Immature natural killer cell (primary cell): ENCODE measurements at places on chromosomes 6 and 20. TPM values are rescaled to one million over a fixed set of nuclear protein-coding genes. Genes with fewer than 3 reads are reported as not detected.

NDRG3 gene
- 44.9 TPM for polyA plus RNA-seq

DNA sequence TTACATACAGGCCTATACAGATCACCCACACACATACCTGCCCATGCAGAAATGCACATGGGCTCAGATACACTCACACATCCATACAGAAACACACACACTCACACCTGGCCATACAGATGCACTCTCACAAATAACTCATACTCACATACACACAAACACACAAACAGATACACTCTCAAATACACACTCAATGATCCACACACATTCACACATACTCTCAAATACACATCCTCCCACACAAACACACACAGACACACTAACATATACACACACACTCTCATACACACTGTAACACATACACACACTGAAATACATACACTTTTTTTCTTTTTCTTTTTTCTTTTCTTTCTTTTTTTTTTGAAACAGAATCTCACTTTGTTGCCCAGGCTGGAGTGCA lies 90.7 kb downstream of the CDH22 start:
- H3K27ac ChIP-seq = no peak overlapping the region
- no peaks in the 10 kb centered on the region for H3K36me3 ChIP-seq
- DNase-seq = no peak
- no peaks in the 10 kb centered on the region for H3K4me1 ChIP-seq
- peaks cover under 1% of the 10 kb centered on the region for H3K27me3 ChIP-seq

MEI4 gene
- not detected for polyA plus RNA-seq

- H3K27ac ChIP-seq = no peak overlapping the region
- H3K36me3 ChIP-seq = peaks cover 68% of the 10 kb centered on the region
- H3K27me3 ChIP-seq = no peaks in the 10 kb centered on the region
- no peaks in the 10 kb centered on the region for H3K4me1 ChIP-seq
- DNase-seq = no peak
These were observed 29.6 kb upstream of the CRIP3 start for GRCh38 chr6:43338243-43338642.

SLC22A1 gene
- polyA plus RNA-seq = 2.1 TPM

GNMT gene
- 0.55 TPM for polyA plus RNA-seq

OXT gene
- polyA plus RNA-seq = not detected

DNA sequence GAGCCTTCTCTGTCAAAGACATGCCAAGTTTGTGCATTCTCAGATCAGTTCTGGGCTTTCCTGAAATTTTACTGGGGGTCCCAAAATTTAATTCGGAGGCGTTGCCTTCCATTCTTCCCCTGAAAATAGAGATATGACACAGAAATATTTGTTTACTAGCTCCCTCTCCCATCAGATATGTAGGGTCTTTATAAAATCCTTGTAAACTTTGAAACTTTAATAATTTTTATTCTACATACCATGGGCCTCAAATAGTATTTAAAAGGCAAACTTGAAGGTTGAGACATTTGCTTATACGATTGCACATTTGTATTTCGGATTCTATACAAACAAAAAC lies 54.6 kb downstream of the IL20RA start:
- H3K4me1 ChIP-seq = no peaks in the 10 kb centered on the region
- H3K27ac ChIP-seq = no peak overlapping the region
- no peak overlapping the region for H3K4me3 ChIP-seq
- H3K27me3 ChIP-seq = peaks cover 44% of the 10 kb centered on the region
- H3K36me3 ChIP-seq = no peaks in the 10 kb centered on the region

EDN3 gene
- polyA plus RNA-seq = not detected

GRCh38 chr6:107841275-107841670 lies 17.2 kb upstream of the SCML4 start:
- H3K27me3 ChIP-seq = peaks cover 1% of the 10 kb centered on the region
- H3K27ac ChIP-seq = no peak overlapping the region
- H3K4me3 ChIP-seq = no peak overlapping the region

BEND6 gene
- 0.29 TPM for polyA plus RNA-seq

DNA sequence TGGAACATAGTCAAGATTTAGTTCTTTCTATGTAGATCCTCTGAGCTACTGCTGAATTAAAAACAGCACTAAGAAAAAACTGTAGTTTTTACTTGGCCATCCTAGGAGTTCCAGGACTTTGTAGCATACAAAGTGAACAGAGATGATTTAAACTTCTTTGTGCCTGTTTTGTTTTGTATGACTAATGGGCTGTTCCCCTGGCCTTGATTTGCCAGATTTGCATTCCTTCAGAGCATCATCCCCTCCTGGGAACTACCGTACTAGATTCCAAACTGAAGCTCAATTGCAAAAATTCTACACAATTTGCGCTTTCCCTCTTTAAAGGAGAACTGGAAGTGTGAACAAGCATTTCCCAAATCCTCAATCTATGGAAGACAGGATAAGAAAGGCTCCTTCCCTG lies 23.1 kb downstream of the ACOT13 start:
- H3K4me3 ChIP-seq = no peak overlapping the region
- no peak for DNase-seq
- no peaks in the 10 kb centered on the region for H3K4me1 ChIP-seq
- no peak overlapping the region for H3K27ac ChIP-seq
- H3K27me3 ChIP-seq = no peaks in the 10 kb centered on the region

- H3K36me3 ChIP-seq = no peaks in the 10 kb centered on the region
- H3K27me3 ChIP-seq = no peaks in the 10 kb centered on the region
- H3K27ac ChIP-seq = no peak overlapping the region
- no peaks in the 10 kb centered on the region for H3K4me1 ChIP-seq
- no peak overlapping the region for H3K4me3 ChIP-seq
- no peak for DNase-seq
These were observed 899.3 kb upstream of the MAP3K7 start for GRCh38 chr6:91486200-91486599.

DEFB132 gene
- polyA plus RNA-seq = not detected

DNA sequence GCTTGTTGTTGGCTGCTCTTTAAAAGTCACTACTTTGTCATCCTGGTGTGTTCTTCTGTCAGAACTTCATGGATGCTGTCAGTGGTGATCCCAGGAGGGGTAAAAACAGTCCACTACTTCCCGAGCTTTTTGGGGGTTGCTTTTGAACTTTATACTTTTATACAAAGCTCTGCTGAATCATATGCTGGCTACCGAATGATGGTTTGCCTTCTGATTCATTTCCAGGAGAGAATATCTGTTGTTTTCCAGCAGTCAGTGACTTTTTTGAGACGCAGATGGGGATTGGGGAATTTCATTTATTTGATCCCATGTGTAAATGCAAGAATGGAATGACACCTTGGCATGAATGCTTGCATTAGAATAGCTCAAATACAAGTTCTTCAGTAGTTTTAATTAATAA lies 32.7 kb upstream of the COL10A1 start:
- H3K4me1 ChIP-seq = no peaks in the 10 kb centered on the region
- no peak overlapping the region for H3K27ac ChIP-seq
- no peak overlapping the region for H3K4me3 ChIP-seq
- peaks cover 15% of the 10 kb centered on the region for H3K36me3 ChIP-seq

DNA sequence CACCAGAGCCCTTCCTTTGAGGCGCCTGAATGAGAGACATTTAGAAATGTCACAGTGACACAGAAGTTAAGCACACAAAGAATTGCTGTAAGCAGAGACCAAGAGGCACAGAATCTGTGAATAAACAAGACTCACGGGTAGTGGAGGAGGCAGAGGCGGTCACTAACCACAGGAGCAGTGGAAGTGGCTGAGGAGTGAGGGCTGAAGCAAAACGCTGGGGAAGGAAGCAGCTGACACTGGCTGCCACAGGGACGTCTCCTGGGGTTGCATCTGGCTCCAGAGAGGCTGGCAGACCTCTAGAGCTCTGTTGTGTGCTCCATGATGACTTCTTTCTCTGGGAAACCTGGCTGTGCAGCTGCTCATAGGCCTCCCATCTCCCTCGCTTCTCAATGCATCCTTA lies 65.0 kb upstream of the SLC2A12 start:
- H3K27ac ChIP-seq = no peak overlapping the region
- no peaks in the 10 kb centered on the region for H3K4me1 ChIP-seq
- H3K27me3 ChIP-seq = peaks cover 10% of the 10 kb centered on the region
- DNase-seq = no peak
- no peaks in the 10 kb centered on the region for H3K36me3 ChIP-seq
- H3K4me3 ChIP-seq = no peak overlapping the region

MOG gene
- not detected for polyA plus RNA-seq

KHDC1L gene
- not detected for polyA plus RNA-seq
